ENCODE measurements at places on chromosomes 2 and 18.

- DNase-seq, result no peak
Measured at GRCh38 chr2:168345601-168346000, 98.2 kb upstream of the STK39 start.

DNA sequence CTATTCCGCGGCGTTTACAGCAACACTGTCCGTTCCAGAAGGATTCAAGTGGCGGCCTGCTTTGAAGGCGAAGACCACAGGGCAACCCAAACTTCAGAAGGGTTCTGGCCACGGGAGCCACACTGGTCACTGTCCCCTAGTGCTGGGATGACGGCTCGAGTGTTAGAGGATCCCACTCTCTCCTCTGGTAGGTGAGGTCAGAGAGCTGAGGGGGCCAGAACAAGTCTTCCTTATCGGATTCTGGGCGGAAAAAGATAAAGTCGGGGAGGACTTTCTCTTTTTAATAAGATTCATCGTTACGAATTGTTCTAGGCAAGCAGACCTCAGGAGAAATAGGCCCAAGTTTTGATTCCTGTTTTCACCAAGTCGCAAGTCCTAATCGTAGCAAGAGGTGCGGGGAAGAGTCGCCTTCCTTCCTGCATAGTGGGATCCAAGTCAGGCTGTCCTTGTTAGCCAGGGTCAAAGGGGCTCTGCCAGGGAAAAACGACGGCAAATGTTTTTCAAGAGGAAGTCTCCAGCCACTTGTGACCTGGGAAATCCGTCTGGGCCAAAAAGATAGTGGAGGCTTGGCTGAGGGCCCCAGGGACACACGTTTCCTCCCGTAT, 864 bp upstream of the MYL12A start:
- DNase-seq, result peak; percentile 19

GRCh38 chr2:106839849-106840595, 45.9 kb downstream of the ST6GAL2 start:
- no peak for DNase-seq

DNA sequence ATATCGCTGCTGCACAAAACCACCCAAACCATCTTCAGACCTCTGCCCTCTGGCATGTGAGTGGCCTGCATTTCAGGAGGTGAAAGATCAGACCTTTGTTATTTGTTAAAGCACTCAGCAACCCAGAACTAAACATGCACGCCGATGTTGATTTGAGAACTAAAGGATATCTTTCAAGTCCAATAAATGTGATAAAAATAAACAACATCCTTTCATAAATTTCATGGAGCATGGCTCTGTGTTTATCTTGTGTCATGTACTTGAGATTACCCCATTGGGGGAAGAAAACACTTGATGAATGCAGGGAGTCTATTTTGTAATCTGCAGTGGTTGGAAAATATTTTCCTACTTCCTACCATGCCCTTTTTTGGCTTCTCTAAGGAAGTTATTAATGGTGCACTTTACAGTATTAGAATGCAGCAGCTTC, 70.8 kb upstream of the GATA6 start:
- no peak for DNase-seq

- DNase-seq, result no peak
Measured at GRCh38 chr2:84938194-84938879, 32.6 kb upstream of the KCMF1 start.

GRCh38 chr2:234363011-234363487, 133.8 kb downstream of the ARL4C start:
- DNase-seq, result peak; percentile 54
